Stimulated activated CD8-positive, alpha-beta memory T cell treated with anti-CD3 and anti-CD28 coated beads, Interleukin-7, amount 100 ng/mL, for 1 hour (primary cell): ENCODE measurements at places on chromosomes 12 and 14.

DNA sequence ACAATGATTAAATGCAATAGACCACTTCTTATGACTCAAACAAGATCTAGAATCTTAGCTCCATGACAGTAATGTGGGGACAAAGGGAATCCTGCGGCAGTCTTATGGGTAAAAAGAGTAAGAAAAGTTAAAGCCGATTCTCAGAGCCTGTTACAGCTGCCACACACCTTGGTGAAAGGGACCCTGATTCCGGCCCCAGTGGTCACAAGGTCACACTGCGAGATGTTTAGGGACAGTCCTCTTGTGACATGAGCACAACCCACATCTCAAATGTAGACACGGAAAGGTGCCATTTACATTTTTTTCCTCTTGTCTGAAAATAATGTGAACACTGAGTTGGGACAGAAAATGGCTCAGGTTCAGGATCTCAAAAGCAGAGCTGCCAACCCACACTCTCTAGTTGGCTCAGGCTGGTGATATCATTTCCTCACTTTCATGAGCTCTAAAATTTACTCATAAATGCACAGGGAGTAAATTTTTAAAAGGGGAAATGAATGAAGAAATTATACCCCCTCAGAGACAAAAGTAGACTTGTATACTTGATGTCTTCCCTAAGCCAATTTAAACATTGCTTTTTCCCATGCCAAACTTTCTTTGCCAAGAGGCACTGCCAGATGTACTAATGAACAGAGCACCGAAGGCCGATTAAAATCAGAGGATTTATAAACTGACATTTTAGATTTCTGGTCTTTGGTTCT lies 113.1 kb upstream of the OVCH1 start:
- DNase-seq, result no peak

DNA sequence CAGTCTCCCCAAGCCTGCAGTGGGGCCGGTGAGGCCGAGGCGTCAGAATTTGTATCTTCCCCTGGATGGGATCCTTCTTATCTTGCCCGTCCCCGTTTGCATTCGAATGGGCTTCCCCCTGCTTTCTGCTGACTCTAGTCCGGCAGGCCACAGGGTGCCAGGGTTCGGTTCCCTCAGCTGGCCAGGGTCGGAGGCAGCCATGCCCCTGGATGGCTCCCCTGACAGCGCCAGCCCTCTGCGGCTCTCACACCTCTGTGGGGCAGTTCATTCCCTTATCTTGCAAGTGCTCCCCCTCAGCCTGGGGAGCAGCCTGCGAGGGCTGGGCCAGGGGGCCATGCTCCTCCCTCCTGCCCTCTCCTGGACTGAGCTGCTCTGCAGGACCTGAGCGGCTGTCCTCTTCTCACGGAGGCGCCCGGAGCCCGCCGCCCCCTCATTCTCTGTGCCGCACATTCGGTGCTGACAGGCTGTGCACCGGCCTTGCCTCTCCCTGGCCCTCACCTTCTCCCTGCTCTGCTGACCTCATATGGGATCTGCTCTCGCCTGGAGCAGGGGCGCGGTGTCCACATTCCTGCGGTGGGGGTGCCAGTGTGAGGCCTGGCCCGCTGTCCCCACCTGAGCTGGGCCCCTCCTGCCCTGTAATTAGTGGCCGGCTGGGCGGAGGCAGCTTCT lies 32.8 kb downstream of the KIF26A start:
- DNase-seq, result no peak

DNA sequence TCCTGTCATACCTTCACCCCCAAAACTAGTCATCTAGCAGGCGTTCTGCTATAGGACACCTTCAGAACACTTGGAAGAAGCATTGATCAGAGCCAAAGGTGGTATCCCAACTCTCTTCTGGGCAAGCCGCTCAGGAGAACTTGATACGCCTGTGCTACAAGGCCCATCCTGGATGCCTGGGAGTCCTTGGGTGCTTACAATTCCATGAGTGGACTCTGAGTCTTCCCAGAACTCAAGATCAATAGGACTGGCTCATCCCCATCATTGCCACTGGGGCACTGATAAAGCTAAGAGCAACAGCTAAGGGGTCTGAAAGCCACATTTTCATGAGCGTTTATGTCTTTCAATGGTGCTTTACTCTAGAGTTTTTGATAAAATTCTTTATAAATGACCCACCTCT lies 1.9 kb downstream of the SPTB start:
- no peak for DNase-seq

DNA sequence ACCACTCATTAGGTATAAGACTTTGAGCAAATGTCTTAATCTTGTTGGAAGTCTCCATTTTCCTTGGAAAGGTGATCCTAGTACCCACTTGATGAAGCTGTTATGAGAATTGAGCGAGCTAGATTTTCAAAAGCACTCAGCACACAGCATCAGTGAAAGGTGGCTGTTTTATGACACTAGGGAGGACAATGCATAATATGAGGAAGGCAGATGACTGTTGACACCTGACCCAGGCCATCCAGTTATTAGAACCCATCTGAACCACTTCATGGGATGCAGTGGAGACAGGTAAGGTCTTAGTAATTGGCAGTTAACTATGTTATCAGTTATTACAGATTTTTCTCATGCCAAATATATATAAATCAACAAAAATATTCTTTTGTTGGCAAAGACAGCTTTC lies 369.9 kb upstream of the PDE3A start:
- no peak for DNase-seq

DNA sequence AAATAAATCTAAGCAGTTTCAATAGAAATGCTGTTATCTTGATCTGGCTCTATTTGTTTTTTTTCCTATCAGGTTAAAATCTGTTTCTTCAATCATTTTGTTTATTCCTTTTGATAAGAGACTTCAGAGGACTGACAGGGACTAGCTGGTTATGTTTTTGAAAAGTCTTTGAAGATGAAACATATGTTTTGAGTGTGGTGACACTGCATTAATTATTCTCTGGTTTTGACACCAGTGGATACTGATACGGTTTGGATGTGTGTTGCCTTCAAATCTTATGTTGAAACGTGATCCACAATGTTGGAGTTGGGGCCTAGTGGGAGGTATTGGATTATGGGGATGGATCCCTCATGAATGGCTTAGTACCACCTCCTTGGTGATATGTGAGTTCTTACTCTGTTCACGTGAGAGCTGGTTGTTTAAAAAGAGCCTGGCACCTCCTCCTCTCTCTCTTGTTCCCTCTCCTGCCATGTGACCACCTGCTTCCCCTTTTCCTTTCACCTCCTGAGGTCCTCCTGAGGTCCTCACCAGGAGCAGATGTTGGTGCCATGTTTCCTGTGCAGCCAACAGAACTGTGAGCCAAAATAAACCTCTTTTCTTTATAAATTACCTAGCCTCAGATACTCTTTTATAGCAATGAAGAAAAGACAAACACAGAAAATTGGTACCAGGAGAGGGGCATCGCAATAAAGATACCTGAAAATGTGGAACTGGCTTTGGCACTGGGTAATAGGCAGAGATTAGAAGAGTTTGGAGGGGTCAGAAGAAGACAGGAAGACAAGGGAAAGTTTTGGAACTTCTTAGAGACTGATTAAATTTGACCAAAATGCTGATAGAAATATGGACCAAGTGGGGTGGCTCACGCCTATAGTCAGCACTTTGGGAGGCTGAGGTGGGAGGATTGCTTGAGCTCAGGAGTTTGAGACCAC lies 23.0 kb downstream of the RASSF3 start:
- no peak for DNase-seq
